ENCODE measurements at places on chromosomes 11 and 22.
A peak's percentile ranks its signal among the peaks of the same experiment; 100 is the strongest.

GRCh38 chr11:21988477-21988876 is 204.4 kb upstream of the ANO5 start:
- DNase-seq, result no peak

DNA sequence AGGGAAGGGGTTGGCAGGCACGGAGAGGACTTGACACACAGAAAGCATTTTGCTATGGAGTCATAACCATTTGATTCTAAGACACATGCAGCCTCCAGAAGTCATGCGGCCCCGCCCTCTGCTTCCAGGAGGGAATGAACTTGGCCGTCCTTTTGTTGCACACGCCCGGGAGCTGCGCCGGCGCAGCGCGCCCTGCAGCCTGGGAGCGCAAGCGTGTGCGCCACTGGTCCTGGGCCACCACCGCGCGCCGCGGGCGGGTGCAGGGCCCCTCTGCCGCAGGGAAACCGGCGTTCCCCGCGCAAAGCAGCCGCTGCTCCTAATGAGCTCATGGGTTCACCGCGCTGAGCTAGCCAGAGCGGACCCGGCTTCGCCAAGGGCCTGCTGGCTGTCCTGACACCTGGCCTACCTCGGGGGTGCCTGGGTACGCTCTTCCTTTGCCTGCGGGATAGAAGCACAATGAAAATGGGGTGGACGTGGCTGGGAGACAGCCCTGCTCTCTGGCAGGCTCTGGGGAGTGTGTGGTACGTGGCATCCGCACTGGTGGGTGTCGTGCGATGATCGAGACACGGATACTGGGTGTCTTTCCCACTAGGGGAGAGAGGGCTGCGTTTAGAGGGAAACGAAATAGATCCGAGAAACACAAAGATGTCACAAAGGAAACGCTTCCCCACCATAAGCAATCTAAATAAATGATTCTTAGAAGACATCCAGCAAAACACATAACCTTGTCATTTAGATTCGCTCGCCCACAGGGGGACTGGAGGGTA is 669 bp downstream of the MICAL3 start:
- peak; percentile 91 for DNase-seq

- no peak for DNase-seq
Measured at GRCh38 chr11:61080526-61080925, 21.8 kb upstream of the CD5 start.

DNA sequence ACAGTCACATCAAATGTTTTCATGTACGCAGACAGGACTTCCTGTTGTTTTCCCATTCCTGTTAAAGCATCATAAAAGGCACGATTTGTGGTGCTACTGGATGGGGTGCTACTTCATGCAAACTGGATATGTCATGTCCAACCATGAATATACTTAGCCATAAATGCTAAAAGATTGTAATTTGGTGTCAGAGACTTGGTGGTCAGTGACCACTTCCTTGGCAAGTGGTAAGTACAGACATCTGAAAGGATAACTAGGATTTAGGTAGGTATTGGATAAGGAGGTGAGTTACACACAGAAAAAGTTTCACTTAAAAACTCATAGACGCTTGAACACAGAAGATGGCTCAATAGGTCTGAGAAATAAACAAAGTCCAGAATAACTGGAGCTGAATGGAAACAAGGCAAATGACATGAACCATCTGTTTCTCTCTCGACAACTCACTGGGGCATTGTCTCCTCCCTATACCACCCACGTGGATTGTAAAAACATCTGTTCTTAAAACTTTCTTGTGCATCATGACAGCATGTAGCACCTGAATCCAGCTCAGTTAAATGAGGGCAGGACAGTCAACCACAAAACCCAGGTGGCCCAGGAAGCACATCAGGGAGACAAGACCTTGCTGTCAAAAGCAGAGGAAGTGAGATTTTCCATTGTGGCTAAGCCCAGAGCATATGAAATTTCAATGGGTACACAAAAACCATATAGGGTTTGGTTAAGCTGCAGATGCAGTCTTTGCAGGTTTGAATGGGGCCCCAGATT is 22.1 kb upstream of the IGLL5 start:
- no peak for DNase-seq

GRCh38 chr22:18985780-18986179 is 49.7 kb upstream of the PRODH start:
- DNase-seq, result no peak

DNA sequence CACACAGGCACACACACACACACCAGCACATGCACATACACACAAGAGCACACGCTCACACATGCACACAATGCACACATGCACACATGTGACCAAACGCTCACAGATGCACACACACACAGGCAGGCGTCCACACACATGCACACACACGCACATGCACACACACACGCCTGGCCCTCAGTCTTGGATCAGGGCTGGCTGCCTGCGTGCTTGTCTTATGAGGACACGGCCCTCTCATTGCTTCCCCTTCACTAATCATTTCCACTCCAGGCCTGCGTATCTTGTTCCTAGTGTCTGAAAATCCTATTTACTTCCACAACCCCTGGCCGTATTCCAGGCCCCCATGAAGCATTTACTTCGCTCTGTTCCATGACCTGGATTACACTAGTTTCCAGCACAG is 740.5 kb downstream of the BRD1 start:
- no peak for DNase-seq

DNA sequence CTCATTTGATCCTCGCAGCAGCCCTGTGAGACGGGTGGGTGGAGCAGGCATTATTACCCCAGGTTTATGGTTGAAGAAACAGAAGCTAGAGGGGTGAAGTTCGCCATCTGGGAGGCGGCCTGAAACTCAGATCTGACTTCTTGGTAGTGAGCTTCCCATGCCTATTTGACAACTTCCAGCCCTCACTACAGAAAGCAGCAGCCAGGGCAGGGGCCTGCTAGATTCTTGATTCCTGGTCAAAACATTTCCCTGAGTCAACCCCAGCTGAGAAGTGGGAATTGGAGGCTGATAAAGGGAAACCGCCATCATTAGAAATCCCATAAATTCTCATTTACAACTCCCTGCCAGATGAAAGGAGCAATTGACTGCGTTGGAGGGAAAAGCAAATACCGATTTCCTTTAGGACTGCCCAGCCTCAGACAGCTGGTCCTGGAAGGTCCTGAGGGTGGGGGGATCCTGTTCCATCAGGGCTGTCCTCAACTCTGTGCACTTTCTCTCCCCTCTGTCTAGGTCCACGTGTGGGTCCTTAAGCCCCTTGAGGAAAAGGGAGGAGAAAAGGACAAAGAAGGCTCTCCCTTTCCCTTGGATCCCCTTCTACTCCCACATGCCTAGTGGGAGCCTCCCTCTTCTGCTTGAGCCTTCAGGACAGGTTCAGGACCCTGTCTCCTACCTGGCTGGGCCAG is 10.2 kb upstream of the NECTIN1 start:
- DNase-seq, result no peak

GRCh38 chr11:128103278-128103873 is 484.0 kb downstream of the ETS1 start:
- DNase-seq, result no peak

DNA sequence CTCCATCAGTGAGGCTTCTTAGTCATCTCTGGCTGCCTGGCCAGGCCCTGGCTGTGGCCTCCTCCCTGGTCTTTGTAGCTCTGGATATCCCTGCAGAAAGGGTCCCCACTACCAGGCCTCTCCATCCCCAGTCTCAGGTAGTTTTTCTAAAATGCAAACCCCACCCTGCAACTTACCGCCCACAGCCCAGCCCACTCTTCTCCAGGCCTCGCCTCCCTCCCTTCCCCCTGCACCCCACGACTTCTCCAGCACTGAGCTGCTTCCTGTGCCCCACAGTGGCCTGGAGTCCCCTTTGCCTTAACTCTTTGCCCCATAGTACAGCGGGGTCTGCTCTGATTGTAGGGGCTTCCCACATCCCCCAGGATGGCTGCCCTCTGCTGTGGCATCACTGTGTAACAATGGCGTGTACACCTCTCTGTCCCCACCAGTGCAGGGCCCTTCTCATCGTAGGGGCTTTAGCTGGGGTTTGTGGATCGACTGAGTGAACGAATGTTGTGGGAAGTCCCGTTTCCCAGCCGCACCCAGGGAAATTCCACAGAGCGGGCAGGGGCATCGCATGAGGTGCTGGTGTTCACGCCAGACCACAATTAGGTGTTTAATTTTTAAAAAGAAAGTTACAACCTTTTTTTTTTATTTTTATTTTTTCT is 111.6 kb downstream of the BCR start:
- no peak for DNase-seq
